ENCODE measurements at places on chromosomes 2 and 18.

GRCh38 chr2:201808027-201808426, 1.7 kb downstream of the CDK15 start:
- no peak for DNase-seq

GRCh38 chr2:170493426-170494097, 221.6 kb upstream of the SP5 start:
- no peak for DNase-seq

DNA sequence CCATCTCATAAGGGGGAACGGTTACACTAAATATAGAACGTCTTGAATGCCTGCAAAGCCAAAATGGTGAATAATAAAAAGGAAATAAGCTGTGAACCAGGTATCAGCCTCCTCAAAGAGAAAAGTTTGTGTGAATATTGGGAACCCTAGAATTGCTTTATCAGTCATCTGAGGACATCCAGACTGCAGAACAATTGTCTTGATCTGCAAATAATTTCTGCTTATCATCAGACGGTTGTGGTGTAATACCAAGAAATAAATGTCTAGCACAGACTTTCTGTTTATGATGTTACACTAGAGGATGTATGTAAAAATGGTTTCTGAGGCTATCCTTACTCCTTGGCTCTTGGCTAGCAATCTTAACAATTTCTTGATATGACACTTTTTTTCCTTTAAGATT, 53.5 kb upstream of the SLC25A52 start:
- no peak for DNase-seq

DNA sequence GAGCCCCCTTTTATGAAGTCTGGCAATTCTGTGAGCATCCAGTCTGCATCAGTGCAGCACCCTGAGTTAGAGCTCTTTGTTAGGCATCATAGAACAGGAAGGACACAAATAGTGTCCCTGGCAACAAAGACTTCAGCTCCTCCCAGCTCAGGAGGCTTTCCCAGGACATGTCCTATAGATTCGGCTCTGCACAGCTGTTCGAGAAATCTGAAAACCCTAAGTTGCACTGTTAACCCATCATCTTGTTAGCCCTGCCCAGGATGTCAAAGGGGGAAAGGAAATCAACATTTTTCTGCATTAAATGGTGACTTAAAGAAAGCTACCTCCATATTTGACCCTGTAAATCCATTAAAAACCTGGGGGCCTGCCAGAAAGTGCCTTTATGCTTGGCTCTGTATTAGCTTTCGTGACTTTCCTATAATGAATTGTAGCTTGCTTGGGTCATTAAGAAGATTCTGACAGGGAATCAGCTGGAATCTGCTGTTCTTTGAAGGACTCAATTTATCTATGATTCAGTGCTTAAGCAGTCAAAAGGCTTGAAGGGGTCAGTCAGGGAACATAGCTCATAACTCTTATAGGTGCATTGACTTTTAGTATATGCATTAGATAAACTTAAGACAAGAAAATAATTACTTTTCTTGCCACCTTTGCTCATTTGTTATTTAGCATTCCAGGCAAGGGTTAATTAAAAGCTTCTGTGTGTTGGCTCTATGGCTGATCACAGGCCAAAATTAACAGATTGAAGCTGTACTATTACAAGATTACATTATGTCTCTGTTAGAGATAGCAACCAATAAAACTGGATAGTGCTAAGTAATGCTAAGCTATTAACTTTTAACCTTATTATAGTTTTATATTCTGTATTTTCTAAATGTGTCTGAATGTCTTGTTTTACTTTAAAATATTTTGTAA, 20.6 kb downstream of the ERMN start:
- DNase-seq = no peak

DNA sequence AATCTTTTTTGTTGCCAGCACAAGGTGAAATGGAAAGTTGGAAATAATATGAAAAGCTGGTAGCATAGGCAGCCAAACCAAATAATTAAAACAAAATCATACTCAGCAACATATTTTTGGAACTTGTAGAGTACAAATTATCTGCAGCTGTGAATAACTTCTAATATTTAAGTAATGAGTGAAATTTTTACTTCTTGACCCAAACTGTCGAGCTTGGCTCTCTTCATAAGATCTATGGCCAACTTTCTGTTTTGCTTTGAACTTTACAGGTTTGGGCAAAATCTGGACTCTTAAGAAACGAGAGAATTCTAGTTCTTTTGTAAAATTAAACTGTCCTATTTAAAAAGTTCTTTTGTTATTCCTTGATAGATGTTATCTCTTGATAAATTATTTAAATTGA, 25.6 kb upstream of the CCDC102B start:
- no peak for DNase-seq

DNA sequence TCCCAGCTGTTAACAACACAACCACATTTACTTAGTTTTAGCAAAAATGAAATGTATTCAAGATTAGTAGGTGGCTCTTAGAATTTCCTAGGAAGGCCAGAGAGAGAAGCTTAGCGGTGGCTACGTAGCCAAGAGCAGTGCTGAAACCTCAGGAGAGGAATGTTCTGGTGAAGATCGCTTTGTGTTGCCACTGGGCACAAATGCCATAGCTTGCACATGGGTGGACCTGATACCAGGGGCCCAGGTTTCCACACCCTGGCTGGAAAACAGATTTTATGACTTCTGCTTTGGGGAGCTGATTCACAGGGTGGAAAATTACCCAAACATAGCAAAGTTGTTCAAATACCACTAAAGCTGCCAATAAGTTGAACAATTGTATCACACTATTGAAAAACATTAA, 43.4 kb downstream of the THUMPD2 start:
- no peak for DNase-seq

GRCh38 chr2:159903443-159904126, 105.6 kb upstream of the CD302 start:
- peak; percentile 11 for DNase-seq

DNA sequence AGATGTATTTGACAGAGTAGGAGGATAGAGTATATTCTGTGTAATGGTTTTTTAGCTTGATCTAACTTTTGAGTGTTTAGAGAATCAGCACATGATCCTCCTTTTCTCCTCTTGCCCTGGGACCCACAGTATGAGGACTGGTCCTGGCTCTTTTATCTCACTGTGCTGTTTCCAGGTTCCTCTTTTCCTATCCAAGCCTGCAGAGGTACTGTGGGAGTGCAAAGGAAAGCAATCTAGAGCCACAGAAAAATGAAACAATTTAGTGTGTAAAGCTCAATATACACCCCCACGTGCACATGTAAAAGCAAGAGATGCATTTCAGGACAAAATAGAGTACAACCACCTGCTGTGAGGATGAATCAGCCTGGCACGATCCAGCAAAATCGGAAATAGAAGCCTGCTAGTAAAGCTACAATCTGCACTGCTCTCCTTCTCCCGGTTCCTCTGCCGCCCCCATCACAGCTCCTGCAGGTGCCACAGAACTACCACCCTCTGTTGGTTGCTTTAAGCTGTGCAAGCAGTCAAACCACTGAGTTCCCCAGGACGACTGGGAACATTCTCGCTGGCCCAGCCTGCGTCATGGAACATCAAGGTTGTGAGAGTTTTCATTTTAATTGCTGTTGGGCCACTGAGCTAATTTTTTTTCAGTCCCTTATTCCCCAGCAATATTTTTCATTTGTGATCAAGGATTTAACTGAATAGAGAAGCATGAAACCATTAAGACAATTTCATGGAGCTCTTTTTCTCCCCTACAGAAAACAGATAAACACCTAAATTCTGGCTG, 47.8 kb upstream of the MAPRE3 start:
- no peak for DNase-seq

DNA sequence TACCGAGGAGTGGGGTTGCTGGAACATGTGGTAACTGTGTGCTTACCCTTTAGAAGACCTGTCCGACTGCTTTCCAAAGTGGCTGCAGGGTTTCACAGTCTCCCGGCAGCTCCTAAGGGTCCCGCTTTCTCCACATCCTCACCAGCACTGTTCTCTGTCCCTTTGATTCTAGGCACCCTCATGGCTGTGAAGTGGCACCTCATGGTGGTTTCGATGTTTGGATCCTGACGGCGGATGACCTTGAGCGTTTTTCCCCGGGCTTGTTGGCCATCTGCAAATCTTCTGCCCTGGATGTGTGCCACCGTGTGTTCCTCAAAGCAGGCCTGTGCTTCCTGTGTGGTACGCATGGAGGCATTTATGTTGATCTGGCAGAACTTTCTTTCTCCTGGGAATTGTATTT, 292.5 kb upstream of the HDAC4 start:
- no peak for DNase-seq

- DNase-seq = no peak
Observed at GRCh38 chr18:55981712-55982475, 393.9 kb upstream of the TCF4 start.

Measured in activated gamma-delta T cell (primary cell).